Caco-2 (cell line): ENCODE measurements at places on chromosomes 5 and 9. TPM values are rescaled to one million over a fixed set of nuclear protein-coding genes. Genes with fewer than 3 reads are reported as not detected.
A peak's percentile ranks its signal among the peaks of the same experiment; 100 is the strongest.

GRCh38 chr5:105752801-105753200 is 1917.9 kb downstream of the EFNA5 start:
- DNase-seq, result no peak

DNA sequence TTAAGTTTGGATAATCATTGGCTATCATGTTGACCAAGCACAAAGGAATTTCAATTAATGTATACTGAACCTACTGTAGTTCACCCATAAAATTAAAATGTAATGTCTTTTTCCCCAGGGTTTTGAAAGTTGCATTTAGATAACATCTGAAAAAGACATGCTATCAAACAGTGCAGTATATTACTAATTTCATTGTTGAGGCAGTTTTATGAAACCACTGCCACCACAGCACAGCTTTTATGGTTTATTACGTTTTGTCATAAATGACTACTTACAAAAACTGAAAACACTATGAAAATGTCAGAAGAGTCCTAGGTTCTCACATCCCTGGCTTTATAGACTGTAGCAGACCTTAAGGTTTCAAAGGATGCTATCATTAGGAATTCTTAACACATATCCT is 32.0 kb upstream of the HAPLN1 start:
- DNase-seq, result no peak

GRCh38 chr9:134501761-134502265 is 139.8 kb upstream of the COL5A1 start:
- no peak for DNase-seq

- no peak for DNase-seq
Observed at GRCh38 chr5:89273289-89273688, 390.3 kb upstream of the MEF2C start.

DNA sequence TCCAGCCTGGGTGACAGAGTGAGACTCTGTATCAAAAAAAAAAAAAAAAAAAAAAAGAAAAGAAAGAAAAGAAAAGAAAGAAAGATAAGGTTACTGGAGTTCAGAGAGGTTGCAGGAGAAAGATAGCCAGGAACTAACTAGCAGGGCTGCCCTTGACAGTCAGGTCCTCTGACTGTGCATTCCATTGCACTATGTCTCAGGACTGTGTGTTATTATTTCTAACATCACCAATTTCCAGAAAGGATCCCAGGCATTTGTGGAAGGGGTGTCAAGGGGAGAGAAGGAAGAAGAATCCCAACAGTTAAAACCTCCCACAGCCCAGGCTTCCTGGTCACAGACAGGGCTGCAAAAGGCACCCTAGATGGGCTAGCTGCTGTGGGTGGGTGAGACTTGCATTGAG is 25.1 kb downstream of the KLF4 start:
- DNase-seq, result no peak

- DNase-seq, result peak; percentile 5
Observed at GRCh38 chr5:73998489-73998888, 372.5 kb downstream of the ARHGEF28 start.

DNA sequence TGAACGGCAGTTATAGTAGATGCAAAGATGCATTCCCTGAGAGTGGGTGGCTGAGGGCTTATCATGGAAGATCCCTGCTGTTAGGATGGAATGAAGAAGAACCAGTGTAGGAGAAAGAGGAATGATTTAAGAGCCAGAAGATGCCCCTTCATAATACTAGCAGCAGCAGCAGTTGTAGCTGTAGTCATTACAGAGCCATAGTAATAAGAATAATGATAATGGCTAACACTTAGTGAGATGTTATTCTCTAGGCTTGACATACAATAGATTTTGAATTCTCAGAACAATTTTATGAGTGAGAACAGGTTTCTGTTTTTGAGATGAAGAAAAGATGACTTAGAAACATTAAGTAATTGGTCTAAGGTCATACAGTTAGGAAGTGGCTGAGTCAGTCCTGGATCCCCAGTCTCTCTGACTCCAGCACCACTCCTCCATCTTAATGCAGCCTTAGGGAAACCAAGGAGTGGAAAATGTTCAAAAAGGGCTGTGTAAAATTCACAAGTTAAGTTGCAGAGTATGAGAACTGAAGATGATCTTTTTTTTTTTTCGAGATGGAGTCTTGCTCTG is 459.4 kb upstream of the SGCD start:
- DNase-seq, result no peak

DNA sequence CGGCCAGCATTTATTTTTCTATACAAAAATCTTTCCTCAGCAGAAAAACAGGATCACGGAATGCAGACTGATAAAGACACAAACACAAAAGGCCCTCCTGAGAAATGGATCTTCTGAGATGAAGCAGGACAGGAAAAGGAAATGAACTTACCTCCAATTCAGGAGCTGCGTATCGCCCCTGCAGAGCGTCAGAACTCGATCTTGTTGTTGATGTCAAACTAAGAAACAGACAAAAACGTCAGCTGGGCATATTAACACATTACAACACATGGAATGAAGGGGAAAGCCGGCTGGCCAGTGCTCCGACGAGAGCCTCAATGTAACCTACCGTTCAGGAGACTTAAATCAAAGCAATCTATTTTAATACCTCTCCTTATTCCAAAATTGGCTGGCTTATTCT is 105.1 kb downstream of the SERINC5 start:
- DNase-seq, result no peak

- no peak for DNase-seq
Observed at GRCh38 chr9:71353720-71354119, 232.3 kb upstream of the TRPM3 start.

DNA sequence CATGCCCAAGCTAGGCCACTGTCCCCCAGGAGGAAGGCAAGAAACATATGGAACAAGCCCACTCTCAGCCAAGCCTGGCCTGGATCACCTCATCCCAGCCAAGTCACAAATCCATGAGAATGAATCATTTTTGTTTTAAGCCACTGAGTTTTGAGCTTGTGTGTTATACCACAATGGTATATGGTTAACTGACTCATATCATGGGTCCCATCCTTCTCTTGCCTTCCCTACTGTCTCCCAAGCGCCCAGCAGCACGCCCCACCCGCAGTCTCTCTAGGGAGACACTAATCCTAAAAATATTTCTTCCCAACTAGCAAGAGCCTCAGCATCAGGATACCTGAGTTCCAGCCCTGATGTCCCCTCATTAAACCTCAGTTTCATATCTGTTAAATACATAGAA is 248.1 kb downstream of the CDK5RAP2 start:
- no peak for DNase-seq

DNA sequence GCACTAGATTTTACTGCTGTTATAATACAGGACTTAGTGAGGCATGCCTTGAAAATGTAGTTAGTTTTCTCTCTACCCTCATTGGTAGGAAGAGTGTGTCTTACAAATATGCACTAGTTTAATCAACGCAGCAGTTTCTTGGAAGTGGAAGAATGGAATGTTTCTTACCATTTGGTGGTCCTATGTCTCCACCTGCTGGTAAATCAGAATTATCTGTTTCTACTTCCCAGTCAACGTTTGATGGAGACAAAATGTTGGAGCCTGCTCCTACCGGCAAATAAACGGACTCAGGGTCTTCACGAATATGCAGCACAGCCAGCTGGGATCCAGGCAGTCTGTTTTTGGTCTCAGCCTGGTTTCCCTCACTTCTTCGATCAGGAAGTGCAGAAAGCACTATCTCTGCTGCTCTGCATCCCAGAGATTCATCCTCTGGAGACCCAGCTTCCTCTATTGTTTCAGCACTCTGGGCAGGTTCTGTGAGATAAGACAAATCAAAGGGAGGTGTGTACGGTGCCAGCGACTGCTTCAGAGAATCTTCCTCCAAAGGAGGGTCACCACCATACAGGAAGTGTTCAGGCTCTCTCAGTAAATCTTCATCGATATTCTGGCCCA is 59.5 kb upstream of the PCA3 start:
- DNase-seq, result no peak

DNA sequence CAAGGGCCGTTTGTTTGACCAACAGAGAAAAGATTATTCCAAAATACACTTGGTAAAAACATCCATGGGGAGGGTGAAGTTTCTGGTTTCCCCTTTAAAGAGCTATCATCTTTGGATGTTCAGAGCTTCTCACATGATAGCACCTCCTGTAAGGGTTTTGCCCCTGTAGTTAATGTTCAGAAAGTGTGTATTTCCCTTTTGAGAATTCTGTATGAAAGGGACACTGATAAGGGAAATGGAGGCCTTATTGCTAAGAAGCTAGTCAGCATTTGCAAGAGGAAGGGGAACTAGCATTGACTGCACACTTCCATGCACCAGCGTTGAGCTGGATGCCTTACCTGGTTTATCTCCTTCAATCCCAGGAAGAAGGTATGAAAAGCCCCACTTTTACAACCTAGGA is 31.5 kb upstream of the C5orf58 start:
- no peak for DNase-seq

PIP5K1B gene
- total RNA-seq, result 10.3 and 12.9 TPM in 2 replicates

ELAVL2 gene
- 0.18 and 0.21 TPM in 2 replicates for total RNA-seq

MEIKIN gene
- not detected in 2 replicates for total RNA-seq

SLC34A1 gene
- total RNA-seq, result not detected in 2 replicates
